ENCODE measurements at places on chromosomes 7 and 10.

DNA sequence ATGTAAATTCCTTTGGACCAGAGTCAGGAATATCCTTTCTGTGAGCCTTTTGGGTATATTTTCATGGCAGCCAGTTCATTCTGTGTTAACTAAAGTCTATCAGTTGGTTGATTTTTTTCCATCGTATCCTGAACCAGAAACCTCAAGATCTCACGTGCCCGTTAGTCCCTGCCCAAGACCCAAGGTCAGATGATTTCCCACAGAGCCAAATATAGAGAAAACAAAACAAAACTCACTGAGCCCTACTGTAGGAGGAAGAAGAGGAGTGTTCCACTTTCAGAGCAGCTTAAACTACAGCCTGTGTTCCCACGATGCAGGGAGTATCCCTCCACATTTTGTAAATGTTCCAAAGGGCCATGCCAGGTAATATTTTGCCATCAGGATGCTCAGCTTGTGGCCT is 96.0 kb upstream of the ADO start:
- no peak for DNase-seq

DNA sequence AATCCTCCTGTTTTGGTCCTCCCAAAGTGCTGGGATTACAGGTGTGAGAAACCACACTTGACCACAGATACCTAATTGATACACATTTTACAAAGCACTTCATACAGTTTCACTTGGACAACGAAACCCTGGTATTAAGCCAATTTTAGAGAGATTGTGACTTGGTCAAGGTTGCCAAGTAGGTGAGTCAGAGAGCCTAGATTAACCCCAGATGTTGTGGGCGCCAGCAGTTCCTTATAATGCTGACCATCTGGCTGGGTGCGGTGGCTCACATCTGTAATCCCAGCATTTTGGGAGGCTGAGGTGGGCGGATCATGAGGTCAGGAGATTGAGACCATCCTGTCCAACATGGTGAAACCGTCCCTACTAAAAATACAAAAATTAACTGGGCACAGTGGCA is 4.9 kb upstream of the PHKG1 start:
- DNase-seq = no peak

DNA sequence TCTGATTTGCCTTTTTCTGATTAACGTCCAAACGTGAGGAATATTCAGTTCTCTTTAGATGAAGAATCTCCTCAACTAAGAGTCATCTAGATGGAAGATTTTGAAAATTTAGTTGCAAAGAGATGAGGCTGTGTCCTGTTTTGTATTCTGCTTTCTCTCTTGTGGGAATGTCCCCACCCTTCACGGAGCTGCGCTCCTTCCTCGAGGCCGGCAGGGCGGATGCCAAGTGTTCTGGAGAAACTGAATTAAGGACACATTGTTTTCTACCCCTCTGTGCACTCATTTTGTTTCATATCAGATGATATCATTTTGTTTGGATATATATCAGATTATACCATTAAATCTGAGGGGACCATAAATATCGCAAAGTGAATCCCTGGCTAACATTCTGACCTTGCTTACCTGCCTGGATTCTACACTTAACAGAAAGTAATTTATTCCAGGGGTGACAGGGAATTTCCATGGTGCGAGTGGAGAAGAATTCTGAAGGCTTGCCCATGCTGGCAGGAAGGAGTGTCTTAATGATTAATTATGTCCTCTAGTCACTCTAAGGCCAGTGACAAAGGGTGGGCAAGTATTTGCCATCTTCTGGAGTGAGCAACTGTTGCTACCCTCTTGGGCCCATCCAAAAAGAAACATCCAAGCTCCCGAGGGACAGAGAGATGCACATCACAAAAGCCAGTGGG is 47.9 kb upstream of the IGFBP3 start:
- DNase-seq = no peak

DNA sequence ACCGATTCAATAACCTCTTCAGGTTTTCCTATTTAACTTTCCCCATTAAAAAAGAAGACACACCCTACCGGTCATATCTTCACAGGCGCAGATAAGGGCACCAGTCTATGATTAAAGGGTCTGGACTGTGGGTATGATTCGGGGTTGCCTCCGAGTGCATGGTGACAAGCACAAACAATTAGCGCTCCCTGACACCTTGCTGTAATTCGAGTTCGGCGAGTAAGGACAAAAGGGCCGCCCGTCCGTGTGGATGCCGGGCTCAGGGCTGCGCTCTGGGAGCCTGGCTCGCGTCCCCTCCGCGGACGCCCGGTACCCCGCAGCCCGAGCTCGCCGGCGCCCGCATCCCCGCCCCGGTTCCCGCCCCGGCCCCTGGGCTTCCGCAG is 111.9 kb upstream of the RHEB start:
- no peak for DNase-seq

- no peak for DNase-seq
Observed at GRCh38 chr10:63554657-63555056, 33.5 kb downstream of the REEP3 start.

DNA sequence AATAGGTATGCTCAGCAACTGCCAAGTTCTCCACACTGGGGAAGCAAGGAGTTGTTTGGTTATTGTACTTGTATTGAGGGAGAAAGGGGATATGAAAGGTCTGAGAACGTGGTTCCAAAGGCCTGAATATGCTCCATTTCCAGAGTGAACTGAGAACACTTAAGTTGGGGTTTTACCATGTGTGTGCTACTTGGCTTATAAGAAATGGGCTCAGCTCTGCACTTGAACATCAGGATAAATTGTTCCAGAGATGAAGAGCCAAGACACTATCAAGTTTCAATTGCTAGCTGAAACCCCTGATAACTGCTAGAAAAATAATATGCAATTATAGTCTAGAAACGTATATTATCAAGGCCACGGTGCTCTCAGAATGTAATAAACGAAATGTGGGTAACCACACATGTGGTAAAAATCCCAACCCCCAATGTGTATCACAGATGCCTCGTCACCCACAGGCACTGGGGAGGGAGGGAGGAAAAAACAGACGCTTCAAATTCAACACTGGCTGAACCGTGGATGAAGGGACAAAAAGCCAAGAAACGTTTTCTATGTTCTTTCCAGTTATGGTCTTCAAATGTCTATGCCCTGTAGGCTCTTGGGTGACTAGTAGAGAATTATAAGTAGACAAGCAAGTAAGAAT is 16.3 kb downstream of the ELMO1 start:
- no peak for DNase-seq

DNA sequence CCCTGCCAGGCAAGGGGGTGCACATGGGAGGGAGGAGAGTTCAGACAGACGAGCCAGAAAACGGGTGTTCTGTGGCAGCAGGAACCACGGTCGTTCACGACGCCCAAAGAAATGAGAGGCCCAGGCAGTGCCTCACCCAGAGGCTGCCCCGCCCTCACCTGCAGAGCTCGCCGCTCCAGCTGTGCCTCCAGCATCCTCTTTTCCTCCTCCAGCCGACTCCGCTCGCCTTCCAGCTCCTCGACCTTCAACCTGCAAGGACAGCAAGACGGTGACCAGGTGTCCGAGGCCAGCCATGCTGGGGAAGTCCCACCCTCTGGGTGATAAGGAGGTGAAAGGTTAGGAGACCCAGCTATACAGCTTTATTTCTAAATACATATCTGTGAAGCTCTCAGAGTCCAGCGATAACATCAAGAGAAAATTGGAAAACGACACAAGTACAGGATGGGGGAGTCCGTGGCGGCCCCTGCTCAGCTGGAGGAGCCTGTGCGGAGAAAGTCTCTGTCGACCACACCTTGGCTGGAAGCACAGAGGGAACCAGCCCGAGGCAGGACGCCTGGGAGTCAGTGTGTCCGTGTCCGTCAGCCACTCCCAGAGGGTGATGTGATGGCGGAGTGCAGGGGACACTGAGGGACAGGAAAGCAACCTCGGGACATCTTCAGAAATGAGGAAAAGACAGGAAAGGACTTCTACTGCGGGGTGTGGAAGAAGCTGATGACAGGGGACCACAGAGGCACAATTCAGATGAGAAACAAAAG is 275.1 kb downstream of the MAD1L1 start:
- DNase-seq = no peak

DNA sequence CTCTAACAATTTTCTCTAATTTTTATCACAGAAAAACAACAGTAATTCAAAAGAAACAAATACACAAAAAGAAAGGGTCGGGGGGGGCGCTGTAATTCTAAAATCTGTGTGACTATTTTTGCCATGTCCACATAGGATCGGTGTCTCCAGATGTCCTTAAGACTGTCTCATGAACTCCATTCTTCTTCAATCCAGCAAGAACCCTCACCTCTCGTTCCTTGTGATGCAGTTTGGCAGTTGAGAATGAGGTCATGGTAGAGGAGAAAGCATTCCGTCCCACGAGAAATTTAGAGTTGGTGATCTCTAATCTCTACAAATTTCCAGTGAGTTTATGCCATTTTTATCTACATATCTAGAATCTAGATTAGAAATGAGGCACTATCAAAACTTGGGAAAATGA is 394.7 kb downstream of the TFEC start:
- no peak for DNase-seq

- DNase-seq = no peak
Observed at GRCh38 chr10:125101049-125101448, 59.3 kb downstream of the CTBP2 start.

DNA sequence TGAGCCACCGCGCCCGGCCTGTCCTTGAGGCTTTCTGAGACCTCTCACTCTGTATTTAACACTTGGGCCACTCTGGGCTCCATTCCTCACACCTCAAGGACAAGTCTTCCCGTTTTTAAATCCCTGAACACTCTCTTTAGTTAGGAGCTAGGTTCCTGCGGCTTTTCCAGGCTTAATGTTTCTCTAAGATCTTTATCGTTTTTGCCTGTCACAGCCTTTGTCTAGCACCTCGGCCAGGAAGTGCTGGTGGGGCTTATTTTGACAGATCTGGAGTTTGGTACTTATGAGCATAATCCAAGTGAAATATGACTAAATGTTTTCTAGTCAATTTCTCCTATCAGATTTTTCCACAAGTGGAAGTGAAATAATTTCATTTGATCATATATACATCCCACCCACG is 186.6 kb downstream of the DPY19L1 start:
- no peak for DNase-seq

GRCh38 chr10:130137090-130137448 is 878 bp downstream of the GLRX3 start:
- DNase-seq = no peak

DNA sequence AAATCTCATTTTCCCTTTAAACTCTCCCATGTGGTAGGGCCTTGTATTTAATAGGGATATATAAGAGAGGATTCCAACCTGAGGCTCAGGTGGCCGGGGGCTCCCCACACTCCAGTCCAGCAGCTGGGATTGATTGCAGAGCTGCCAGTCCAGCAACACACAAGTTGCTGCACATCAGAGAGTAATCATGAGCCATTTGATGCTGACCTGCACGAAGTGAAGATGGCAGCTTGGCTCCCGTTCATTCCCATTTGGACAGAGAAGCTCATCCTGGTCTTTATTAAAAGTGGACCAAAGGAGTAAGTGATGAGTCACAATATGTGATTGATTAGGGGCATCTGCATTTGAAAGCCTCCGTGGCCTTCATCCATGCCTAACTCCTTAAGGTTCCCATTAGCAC is 202.4 kb downstream of the PLXNA4 start:
- DNase-seq = no peak

- DNase-seq = no peak
Observed at GRCh38 chr7:41084381-41084780, 618.5 kb downstream of the INHBA start.

GRCh38 chr7:131501930-131502685 is 54.3 kb downstream of the PODXL start:
- no peak for DNase-seq

DNA sequence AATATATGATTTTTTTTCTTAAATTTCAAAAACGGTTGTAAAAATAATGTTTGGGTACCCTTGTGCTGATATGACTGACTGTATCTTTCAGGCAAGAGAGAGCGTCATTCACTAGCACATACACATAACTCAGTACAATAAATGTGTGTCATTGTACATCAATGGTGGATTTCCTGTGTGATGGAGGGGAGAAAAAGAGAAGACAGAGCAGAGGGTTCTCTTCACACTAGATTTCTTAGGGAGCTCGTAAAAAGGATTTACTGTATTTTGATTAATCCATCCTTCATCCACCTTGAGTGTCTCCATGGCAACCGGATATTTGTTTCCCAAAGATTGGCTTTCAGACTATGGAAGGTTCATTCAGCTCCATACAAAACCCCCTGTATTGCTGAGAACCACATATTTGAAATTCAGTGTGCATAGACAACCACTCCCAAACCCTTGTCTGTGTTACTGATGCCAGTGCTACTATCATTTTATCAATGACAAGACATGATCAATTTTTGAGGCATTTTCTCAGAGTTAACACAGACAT is 150.6 kb downstream of the AKR1D1 start:
- DNase-seq = no peak

DNA sequence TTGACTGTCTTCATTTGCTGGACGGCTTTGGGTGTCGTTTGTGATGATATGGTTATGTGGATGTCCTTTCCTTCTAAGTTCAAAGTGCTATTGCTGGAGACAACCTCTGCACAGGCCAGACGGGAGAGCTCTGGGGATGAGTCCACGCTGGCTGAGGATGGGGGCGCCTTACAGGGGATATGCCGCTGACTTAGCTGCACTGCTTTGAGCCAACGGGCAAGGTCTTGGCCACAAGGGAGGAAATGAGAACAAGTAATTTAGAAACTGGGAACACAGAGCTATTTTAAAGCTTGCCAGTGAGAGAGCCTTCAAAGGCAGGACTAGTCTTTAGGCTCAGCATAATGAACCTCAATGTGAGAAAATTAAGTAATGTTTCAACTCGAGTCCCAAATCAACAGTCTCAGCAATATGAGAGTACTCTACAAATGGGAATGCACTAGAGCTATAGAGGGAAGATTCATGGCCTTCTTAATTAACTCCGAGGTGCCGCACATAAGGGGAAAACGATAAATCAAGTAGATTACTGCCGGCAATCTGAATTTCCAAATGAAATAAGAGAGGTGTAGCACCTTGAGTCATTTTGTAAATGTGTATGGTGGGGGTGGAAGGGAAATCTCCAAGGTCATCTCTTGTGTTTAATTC is 209.3 kb downstream of the JAZF1 start:
- DNase-seq = no peak

- DNase-seq = no peak
Observed at GRCh38 chr10:52464368-52465124, 150.5 kb downstream of the DKK1 start.

Measured in stimulated activated CD4-positive, alpha-beta T cell treated with anti-CD3 and anti-CD28 coated beads, Interleukin-1b, Interleukin-23, amount 100 ng/mL, for 1 hour (primary cell).